ENCODE measurements at places on chromosomes 3 and 15.

- DNase-seq: no peak
Observed at GRCh38 chr3:27114684-27115083, 254.5 kb downstream of the NEK10 start.

DNA sequence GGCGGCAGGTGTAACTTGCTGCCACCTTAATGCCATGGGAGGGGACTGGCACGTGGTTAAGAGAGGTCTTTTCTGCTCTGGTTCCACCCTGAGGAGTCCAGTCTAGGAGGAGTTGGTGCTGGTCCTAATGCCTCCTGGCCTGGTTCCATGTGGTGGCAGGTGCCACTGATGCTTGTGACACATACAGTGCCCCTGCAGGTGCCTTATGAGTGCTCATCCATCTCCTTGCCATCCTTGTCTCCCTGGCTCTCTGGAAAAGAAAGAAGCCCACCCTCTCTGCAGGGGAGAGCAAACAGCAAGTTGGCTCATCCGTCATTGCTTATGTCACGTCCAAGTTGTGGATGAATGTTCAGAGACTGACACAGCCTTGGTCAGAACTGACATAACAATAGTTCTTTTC lies 175.8 kb upstream of the DPH6 start:
- no peak for DNase-seq

DNA sequence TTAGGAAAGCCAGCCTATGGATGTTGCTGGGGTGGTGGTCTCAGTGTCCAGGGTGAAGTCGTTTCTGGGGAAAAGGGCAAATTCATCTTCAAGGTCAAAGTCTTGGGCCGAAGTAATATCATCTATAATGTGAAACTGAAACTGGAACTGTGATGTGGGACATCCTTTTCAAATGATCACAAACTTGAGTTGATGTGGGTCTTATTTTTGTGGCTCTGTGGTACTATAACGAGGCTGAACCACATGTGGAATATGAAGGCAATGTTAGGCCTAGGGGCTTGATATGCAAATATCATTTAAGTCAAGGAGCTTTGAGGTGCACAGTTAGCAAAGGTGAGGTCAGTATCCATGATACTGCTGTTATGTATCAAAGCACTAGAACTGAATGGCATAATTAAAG lies 1.5 kb upstream of the CD200R1L start:
- no peak for DNase-seq

DNA sequence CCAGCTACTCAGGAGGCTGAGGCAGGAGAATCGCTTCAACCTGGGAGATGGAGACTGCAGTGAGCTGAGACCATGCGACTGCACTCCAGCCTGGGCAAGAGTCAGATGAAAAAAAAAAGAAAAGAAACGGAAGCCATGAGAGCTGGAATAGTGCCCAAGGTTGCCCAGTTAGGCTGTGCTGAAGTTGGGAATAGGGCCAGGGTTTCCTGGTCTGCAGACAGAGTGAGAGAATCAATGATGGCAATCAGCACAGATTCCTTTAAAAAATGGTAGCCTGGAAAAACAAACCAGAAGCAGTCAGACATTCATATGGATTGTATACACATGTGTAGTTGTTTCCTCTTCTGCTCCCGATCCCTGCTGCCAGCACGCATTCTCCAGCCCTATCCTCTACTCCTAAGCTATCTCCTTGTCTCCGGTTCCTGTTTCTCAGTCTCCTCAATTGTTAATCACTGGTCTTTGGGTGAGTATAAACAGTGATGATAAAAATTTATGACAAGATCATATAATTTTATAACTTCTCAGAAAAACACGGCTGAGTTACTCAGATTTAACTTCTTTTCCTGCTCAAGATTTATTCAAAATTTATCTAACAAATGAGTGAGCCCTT lies 316.2 kb upstream of the UMPS start:
- DNase-seq: no peak

DNA sequence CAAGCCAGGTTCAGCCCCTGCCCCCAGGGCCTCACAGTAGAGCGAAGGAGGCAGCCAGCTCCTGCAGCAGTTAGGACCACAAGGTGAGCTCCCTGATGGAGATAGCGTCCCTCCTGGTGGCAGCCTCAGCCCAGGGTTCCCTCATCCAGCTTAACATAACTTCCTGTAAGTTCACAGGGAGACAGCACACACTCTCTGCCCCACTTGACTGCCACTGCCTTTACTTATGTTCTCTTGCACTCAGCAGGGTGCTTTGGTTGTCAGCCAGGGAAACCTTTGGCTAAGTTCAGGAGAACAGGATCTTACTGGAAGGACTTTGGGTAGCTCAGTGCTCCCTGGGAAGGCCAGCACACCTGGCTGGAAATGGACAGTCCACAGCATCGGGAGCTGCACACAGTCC lies 10.9 kb downstream of the KBTBD13 start:
- no peak for DNase-seq

DNA sequence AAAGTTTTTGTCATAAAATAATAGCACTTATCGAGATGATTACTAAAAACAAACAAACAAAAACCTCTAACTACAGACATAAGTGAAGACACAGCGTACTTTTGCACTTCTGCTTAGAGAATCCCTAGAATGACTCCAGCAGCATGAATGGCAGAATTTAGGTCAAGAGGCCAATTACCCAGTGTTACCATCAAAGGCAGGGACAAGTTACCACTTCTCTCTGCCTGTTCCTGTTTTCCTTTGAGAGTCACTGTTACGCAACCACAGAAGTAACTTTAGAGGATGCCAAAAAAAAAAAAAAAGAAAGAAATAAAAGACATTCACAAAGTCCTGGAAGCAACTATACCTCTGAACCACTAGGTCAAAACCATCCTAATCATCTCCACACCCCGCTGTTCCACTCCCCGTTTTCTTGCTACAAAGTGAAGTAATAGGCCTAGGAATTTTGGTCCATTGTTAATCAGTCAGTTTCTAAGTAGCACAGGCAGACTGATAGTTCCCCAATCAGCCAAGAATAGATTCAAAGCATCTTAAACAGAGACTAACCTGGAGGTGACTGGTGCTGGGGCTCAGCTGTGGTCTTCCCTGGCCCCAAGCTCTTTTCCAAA lies 41.9 kb downstream of the FMN1 start:
- no peak for DNase-seq

GRCh38 chr3:159857840-159858239 lies 130.8 kb upstream of the IL12A start:
- DNase-seq: no peak

DNA sequence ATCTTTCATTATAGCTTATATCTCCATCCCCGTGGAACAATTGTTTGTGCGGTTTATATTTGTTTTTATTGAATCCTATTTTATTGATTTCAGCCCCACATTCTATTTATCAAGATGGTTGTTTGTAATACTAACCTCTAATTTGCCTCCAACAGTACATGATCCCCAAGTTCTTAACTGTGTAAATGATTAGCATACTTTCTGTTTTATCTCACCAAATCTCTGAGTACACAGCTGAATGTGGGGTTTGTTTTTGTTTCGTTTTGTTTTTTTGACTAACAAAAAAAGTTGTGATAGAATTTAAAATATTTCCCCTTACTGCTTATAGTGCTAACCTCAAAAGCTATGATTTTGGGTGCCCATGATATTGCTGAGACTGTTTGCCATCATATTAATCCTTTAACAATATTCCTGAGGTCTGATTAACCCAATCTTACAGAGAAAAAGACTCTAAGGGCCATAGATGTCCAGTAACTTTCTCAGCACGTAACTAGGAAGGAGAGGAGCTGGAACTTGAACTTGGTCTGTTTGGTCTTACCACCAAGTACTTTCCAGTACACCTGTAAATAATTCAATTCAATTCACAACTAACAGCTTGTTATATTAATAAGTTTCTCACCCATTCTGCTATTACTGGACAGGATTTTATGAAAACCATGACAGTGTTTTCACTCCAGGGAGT lies 789.8 kb downstream of the TUSC7 start:
- no peak for DNase-seq

- DNase-seq: no peak
Observed at GRCh38 chr15:71431343-71432336, 316.4 kb downstream of the THSD4 start.

DNA sequence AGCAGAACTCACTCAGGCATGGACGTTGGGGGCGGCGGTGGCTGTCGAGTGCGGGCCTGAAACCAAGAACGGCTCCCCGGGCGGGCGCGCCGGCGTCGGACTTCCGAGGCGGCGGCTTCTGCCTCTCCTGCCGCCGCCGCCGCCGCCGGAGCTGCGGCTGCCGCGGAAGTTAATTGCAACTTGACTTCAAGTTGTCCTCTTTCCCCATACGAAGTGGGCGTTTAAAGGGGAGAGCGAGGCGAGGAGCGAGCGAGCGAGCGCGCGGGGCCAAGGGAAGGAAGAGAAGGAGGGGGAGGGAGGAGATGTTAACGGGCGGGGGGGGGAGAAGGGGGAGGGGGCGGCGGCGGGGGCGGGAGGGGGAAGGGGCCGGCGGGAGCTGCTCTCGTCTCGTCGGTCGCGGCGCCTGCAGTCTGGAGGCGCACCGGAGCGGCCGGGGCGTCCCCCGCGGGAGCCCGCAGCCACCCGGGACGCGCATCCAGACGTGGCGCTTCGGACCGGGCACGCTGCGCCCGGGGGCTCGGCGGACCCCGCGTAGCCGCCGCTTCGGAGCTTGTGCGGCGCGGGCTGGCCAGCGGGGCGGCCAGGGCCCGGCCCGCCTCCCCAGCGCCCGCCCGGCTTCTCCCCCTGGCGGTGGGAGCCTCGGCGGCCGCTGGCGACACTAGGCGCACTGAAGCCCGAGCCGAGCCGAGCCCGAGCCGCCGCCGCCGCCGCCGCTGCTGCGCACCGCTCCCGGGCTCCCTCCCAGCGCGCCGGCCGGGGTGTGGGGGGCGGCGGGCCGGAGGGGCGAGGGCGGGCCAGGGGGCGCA lies 19.7 kb upstream of the SATB1 start:
- peak; percentile 70 for DNase-seq

DNA sequence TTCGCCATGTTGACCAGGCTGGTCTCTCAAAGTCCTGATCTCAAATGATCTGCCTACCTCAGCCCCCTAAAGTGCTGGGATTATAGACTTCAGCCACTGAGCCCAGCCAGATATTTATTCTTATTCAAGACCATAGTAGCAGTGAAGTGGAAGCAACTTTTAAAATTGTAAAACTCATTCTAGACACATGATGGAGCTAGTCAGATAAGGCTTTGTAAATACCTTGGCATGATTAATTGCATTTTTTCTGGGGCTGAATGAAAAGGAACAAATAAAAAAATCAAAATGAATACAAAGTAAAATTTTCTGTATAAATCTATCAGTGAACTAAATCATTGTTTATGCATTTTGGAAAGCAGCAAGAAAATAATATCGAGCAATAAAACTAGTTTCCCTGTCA lies 4.1 kb upstream of the MYO1E start:
- DNase-seq: no peak

- no peak for DNase-seq
Observed at GRCh38 chr3:98445949-98446406, 17.0 kb upstream of the OR5K1 start.

- DNase-seq: no peak
Observed at GRCh38 chr3:108285176-108285575, 11.2 kb upstream of the HHLA2 start.

GRCh38 chr3:21484057-21484827 lies 266.8 kb downstream of the ZNF385D start:
- DNase-seq: peak; percentile 53

DNA sequence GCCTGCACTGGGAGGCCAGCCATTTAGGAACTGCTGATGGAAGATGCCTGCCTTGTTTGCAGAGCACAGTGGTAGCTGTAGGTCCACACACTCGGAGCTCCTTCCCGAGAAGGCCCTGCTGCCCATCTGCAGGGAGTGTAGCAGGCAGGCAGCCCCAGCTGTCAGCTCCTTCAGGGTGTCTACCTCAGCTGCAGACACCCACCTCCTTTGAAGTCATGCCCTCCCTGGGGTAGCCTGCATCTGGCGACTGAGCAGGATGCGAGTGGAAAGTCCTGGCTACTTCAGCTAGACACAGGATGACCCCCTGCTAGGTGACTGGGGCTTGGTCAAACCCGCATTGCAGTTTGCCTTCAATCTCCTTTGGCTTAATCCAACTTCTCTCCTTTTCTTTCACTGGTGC lies 93.2 kb upstream of the TLE3 start:
- no peak for DNase-seq

All from neural crest cell (in vitro differentiated cells).